ENCODE measurements at places on chromosomes 3 and 15.

- DNase-seq = no peak
Measured at GRCh38 chr3:185655426-185656320, 69.6 kb downstream of the SENP2 start.

GRCh38 chr3:8301977-8302735 is 199.5 kb upstream of the LMCD1 start:
- no peak for DNase-seq

- DNase-seq = no peak
Measured at GRCh38 chr15:38069511-38070011, 135.1 kb downstream of the TMCO5A start.

DNA sequence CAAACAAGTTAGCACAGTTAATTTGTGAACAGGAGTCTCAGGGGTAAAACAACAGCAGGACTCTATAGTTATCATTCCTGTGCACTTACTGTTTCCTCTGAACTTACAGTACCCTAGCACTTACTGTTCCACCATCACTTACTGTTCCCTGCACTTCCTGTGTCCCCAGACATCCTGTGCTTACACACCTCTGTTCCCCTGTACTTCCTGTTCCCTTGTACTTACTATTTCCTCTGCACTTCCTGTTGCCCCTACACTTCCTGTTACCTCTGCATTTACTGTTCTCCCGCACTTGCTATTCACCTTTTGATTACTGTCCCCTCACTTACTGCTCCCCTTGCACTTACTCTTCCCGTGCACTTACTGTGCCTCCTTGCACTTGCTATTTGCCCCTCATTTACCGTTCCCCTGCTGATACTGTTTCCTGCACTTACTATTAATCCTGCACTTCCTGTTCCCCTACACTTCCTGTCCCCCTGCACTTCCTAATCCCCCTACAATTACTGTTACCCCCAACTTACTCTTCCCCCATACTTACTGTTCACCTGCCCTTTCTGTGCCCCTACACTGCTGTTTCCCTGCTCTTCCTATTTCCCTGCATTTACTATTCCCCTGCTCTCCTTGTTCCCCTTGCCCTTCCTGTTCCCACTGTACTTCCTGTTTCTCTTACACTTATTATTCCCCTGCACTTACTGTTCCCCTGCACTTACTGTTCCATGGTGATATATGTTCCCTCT is 30.3 kb downstream of the TPRA1 start:
- DNase-seq = no peak

DNA sequence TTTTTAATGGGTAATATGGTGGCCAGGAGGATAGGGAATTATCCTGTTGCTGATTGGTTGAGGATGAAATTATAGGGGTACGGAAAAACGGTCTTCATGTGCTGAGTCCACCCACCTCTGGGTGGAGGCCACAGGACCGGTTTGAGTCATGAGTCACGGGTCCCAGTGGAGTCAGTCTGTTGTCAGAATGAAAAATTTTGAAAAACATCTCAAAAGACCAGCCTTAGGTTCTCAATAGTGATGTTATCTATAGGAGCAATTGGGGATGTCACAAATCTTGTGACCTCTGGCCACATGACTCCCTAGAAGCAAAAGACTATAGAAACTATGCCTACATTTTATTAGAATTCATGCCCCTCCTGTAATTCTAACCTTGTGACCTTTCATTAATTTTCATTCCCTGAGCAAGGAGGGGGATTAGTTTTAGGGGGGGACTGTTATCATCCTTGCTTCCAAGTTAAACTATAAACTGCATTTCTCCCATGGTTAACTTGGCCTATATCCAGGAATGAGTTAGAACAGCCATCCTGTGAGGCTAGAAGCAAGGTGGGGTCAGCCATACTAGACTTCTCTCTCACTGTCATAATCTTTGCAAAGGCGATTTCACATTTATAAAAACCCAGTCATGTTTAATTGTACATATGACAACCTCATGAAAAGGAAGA is 101.2 kb downstream of the TCF12 start:
- no peak for DNase-seq

DNA sequence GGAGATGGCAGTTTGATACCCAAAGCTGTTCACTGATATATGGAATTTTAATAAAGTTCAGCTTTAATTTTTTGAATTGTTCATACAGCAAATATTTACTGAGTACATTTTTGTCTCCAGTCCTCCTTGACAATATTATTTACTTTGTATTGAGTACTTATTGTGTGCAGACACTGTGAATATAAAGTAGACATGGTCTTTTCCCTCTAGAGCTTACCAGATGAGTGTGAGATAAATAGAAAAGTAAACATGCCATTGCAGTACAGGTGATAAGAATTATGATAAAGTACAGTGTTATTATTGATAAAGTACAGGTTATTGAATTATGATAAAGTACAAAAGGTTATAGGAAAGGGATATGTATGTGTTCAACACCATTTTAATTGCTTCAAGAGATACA is 2.1 kb downstream of the UBA5 start:
- no peak for DNase-seq

- no peak for DNase-seq
Measured at GRCh38 chr15:88389120-88389519, 78.1 kb downstream of the MRPL46 start.

GRCh38 chr3:64685800-64686445 is 1.9 kb downstream of the ADAMTS9 start:
- no peak for DNase-seq
